Psoas muscle (tissue), 8 donors: ENCODE measurements at places on chromosomes 3 and 15. TPM values are rescaled to one million over a fixed set of nuclear protein-coding genes. Genes with fewer than 3 reads are reported as not detected.

GRCh38 chr3:127102587-127102986 is 90.3 kb upstream of the PRR23E start:
- no peak for DNase-seq

DNA sequence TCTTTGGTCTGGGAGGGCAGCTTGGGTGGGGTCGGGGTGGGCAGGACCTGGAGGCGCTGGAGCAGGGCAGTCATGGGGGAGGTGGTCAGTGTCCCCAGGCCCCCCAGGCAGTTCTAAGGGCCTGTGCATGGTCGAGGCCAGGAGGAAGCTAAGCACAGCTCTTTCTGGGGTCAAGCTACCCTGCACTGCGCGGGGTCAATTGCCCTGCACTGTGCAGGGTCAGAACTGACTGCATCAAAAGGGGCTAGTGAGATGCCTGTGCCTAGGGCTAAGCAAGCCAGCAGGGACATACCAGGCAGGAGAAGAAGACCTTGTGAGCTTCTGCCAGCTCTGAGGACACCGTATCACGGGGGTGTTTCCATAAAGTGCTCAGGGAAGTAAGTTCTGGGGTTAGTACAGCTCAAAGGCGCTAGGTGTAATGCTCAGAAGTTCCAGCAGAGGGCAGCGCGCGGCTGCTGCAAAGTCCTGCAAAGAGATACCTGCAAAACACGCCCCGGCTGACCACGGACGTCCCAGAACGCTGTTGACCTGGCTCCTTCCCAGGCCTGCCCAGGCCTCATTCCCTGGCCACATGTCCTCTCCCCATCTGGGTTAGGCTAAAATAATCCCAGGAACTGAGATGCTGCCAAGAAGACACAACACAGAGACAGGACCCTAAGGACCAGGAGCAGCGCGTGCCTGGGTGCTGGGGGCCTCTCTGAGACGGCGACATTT is 18.8 kb upstream of the IQSEC1 start:
- DNase-seq, result peak; percentile 90

GRCh38 chr3:16203671-16204629 is 29.5 kb downstream of the GALNT15 start:
- DNase-seq, result no peak

- no peak for DNase-seq
These were observed 161.5 kb upstream of the PFN2 start for GRCh38 chr3:150132101-150132749.

- no peak for DNase-seq
These were observed 1.9 kb downstream of the VGLL4 start for GRCh38 chr3:11641683-11642430.

The CGNL1 gene
- 0.77 TPM for total RNA-seq

The MUC4 gene
- total RNA-seq, result 0.02 TPM

The RAB6B gene
- 3.8 TPM for total RNA-seq
